T-helper 2 cell treated with Interferon-gamma antibody and Interleukin-4, amounts not matched to agents 5 μg/mL and 100 μg/mL, for 36 hours (primary cell): ENCODE measurements at places on chromosomes 5 and 9.

DNA sequence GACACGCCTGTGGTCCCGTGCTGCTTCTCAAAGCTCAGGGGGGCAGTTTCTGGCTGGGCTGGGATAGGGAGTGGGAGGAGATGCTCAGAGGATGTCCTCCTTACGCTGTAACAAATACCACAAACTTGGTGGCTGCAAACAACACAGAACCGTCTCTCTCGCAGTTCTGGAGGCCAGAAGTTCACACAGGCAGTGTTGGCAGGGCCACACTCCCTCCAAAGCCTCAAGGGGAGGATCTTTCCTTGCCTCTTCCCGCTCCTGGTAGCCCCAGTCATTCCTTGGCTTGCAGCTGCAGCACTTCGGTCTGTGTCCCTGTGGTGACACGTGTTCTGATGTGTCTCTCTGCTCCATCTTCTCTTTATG lies 10.4 kb upstream of the ORM1 start:
- no peak for DNase-seq

- no peak for DNase-seq
Measured at GRCh38 chr9:9914174-9914573, 698.6 kb downstream of the PTPRD start.

- no peak for DNase-seq
Measured at GRCh38 chr5:139652788-139653241, 4.7 kb downstream of the CXXC5 start.

- DNase-seq = no peak
Measured at GRCh38 chr5:81140441-81140840, 92.7 kb upstream of the CKMT2 start.

GRCh38 chr9:4141296-4141695 lies 158.6 kb downstream of the GLIS3 start:
- no peak for DNase-seq

DNA sequence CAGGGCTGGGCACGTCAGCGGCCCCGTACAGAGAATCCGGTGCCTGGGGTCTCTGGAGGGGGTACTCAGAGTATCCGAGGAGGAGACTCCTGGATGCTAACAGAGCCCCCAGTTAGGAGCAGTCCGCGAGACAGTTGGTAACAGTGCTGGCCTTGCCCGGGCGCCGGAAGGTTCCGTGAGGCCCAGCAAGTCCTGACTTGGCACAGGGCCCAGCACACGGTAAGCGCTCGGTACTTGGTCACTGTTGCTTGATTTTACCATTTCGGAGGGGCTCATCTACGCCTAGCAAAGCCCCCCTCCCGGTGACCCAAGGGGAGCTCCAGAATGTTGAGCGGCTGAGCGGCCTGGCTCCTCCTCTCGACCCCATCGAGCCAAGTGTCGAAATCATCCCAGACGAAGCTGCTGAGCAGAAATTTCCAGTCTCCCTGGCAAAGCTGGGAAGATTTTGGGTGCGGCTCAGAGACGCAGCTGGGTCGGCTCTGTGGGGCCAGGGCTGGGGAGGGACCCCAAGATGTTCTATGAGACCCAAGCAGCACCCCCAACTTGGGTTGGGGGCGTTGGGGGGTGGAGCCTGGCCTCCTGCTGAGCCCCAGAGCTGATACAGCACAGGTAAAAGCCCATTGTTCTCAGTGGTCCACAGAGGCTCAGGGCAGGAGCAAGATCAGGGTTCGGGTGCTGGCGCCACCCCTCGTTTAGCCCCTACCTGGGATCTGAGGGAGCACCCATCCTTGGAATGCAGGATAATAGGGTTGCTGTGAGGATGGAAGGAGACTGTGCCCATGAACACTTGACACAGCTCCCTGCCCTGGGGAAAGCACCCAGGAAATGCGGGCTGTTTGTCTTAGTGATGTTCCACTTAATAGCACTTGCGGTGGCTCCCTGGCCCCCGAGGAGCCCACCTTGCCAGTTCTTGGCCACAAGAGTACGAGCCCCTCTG lies 137.2 kb downstream of the C9orf50 start:
- no peak for DNase-seq

- no peak for DNase-seq
Measured at GRCh38 chr5:90142541-90142940, 267.0 kb downstream of the CETN3 start.

DNA sequence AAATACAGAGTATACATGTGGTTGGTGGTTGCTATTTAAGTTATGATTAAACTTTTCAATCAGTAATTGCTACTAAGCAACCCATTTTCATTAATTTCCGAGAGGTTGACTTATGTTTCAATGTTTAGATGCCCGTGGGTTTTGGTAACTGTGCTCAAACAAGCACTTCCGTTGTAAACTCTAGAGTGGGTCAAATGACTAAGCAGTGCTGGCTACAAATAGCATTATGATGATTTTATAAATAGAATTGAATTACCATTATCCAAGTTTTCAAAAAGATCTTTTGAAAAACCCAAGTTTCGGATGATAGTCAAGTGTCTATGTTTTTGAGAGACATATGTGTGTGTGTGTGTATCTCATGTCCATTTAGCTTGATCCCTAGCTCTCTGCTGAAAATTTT lies 2369.4 kb upstream of the ACO1 start:
- DNase-seq = no peak

GRCh38 chr5:126189862-126190261 lies 233.3 kb upstream of the GRAMD2B start:
- no peak for DNase-seq

DNA sequence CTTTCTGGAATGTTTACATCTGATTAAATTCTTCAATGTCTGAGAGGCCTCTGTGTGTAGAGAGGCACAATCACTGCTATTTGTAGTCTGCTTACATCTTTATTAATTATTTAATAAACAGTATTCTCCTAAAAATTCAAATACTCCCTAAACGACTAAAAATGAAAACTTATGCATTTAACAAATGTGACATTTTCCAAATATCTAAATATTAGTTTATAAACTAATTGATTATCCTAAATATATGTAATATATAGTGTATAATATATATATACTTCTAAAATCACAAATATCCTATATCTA lies 57.7 kb upstream of the ZBED3 start:
- DNase-seq = no peak

DNA sequence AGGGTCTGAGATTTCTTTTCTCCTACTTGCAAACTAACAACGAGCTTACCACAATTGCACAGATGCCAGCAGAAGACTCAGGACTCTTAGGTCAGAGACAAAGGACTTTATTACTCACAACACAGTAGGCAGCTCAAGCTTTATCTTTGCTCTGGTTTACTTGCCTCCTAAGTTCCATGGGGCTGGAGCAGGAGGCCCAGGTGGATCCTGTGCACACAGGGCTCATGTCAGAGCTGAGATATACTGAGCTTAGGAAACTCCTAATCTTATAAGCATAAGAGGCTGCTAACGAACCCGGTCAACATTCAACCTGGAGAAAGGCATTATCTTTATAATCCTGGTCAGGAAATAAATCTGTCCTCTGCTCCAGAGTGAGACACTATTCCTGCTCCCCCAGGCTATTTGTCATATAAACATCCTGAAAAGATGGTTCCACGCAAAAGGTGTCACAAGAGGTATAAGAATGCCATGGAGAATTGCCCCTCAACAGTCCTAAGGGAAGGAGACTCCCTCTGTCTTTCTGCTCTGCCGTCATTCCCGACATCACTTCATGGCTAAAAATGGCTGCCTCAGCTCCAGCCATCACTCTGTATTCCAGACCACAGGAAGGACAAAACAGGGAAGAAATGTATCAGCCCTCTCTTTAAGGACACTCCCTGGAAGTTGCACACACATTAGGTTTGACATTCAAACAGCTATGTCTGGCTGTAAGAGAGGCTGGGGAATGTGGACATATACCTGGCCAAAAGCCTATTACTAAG lies 16.2 kb downstream of the DUSP1 start:
- no peak for DNase-seq

GRCh38 chr9:86288499-86289198 lies 6.3 kb upstream of the ISCA1 start:
- DNase-seq = no peak

DNA sequence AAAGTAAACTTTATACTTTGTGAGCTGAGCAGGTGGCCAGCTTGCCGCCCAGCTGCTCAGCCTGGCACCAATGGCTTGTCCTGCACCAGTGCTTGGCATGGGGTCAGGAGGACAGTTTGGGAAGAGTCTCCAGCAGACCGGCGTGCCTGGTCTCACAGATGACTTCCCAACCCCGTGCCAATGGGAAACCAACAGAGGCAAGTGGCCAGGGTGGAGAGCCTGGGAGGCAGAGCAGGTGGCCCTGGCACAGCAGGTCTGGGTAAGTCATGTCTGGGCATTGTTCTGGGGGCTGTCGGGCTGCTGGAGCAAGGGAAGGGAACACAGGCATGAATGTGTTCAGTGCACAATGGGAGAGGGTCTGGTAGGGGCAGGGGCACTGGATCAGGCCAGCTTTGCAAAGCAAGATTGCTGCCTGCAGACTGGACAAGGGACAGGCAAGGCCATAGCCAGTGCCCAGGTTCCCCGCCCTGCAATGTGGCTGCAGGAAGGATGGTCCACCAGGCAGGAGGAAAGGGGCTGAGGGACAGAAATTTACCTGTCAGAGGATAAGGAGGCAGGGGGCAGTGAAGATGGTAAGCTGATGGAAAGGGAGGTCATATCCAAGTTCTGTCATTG lies 76.2 kb upstream of the ALDH1B1 start:
- DNase-seq = no peak

- DNase-seq = no peak
Measured at GRCh38 chr9:27212191-27212590, 84.8 kb downstream of the EQTN start.

GRCh38 chr9:132711846-132712245 lies 41.6 kb downstream of the GTF3C4 start:
- no peak for DNase-seq

DNA sequence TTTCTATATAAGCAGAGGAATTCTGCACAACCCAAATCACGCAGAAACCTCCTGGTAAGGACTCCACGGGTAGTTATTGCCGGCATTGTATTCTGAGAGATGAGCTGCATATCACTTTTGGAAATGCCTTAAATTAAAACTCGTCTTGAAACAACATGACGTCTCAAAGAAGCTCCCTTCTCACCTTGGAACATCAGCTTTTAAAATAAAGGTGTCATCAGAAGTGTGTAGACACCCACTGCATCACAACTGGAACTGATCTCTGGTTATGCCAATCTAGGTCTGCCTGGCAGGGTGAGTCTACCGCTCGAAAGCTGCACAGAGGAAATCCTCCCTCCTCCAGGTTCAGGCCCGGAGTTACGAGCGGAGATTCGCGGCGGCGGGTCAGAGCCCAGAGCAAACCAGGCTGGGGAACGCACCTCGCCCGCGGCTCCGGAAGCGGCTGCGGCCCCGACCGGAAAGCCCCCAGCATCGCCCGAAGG lies 974 bp upstream of the SLC12A2 start:
- no peak for DNase-seq

GRCh38 chr5:146620669-146621051 lies 104.7 kb upstream of the GPR151 start:
- no peak for DNase-seq

DNA sequence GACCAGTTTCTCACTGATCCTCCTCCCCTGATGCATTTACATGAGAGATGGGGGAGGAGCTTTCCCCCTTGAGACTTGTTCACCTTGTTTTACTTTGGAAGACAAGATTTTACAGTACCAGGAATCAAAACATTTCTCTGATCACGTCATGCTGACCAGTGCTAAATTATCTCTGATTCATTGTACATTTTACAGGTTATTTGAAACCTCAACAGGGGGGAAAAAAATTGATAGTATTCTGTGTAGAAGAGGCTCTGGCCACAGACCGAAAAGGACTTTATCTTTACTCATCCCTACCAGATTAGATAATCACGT lies 133.9 kb downstream of the GRIA1 start:
- DNase-seq = no peak

GRCh38 chr5:174581479-174581878 lies 142.9 kb upstream of the MSX2 start:
- no peak for DNase-seq

GRCh38 chr5:160769301-160769700 lies 82.7 kb downstream of the ATP10B start:
- no peak for DNase-seq

DNA sequence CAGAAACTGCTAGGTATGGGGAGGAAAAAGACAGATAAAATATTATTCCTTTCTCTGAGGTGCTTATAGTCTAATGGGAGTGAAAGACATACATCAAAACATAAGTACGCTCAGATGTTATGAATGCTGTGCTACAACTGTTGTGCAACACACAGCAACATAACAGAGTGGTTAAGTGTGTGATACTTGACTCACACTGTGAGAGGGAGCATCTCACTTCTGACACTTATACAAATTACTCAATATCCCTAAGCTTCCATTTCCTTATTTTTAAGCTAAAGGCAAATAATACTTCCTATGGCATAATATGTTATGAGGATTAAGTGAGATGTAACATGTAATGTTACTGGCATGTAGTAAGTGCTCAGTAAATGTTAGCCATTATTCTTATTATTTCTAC lies 110.6 kb upstream of the FER start:
- DNase-seq = no peak
